ENCODE measurements at places on chromosomes 11 and 22. TPM values are rescaled to one million over a fixed set of nuclear protein-coding genes. Genes with fewer than 3 reads are reported as not detected.

The RBFOX2 gene
- total RNA-seq: 138 TPM

The C1QTNF4 gene
- 6.7 TPM for total RNA-seq

The DUSP18 gene
- 4.1 TPM for total RNA-seq

The LRP4 gene
- 4.9 TPM for total RNA-seq

The NLRP6 gene
- total RNA-seq: 2.5 TPM

The TSSK2 gene
- total RNA-seq: not detected

The CHRM1 gene
- total RNA-seq: 0.41 TPM

The C11orf87 gene
- total RNA-seq: not detected

GRCh38 chr11:14327116-14327515 is 31.9 kb downstream of the RRAS2 start:
- DNase-seq: no peak

GRCh38 chr11:118886681-118887111 is 3.0 kb downstream of the CXCR5 start:
- no peak for DNase-seq

DNA sequence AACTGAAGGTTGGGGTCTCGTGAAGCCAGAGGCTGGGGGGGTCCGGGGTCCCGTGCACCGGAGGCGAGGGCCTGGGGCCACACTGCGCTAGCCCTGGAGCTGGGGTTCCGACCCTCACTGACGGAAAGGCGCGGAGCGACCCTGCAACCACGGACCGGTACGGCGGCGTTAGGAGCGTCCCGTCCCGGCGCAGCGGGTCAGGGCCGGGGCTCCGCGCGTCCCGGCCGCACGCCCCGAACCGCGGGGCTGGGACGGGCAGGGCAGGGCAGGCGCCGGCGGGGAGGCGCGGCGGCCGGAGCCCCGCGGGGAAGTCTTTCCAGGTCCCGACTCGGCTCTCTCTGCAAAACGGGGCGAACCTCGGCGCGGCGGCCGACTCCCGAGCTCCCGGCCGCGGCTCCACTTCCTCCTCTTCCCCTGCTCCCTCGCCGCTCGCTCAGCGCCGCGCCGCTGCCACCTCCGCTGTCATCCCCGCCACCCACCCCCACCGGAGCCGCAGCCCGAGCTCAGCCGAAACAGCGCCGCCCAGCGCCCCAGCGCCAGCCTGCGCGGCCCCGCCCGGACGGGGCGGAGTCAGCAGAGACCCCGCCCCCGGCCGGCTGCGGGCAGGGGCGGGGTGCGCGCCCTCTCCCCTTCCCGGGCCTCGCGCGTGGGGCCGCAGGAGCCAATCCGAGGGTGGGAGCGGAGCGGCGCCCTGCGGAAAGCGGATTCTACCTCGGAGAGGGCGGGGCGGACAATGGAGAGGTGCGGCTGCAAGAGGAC is at the start of gene GDPD5:
TSS of gene GDPD5 (minus strand) at position 509 of the 759 bp plus-strand sequence. CDS start 48,206 bp downstream, outside the sequence.
- DNase-seq: peak; percentile 93

DNA sequence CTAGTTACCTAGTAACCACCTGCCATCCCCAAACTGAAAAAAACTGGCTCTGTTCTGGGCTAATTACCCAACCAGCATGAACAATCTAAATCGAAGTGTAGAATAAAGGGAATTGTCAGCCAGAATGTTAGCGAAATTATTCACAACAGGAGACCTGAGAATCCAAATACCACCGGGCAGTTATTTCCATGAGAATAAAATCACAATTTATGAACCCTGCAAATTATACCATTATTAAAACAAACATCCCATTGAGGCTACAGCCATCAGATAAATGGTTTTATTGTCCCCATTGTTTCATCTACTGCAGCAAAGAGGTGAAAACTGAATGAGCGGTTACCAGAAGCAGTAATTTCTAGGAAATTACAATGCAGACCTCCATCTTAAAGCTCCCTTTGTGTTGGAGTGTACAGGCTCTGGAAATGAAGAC is 21.7 kb downstream of the FAM168A start:
- no peak for DNase-seq

DNA sequence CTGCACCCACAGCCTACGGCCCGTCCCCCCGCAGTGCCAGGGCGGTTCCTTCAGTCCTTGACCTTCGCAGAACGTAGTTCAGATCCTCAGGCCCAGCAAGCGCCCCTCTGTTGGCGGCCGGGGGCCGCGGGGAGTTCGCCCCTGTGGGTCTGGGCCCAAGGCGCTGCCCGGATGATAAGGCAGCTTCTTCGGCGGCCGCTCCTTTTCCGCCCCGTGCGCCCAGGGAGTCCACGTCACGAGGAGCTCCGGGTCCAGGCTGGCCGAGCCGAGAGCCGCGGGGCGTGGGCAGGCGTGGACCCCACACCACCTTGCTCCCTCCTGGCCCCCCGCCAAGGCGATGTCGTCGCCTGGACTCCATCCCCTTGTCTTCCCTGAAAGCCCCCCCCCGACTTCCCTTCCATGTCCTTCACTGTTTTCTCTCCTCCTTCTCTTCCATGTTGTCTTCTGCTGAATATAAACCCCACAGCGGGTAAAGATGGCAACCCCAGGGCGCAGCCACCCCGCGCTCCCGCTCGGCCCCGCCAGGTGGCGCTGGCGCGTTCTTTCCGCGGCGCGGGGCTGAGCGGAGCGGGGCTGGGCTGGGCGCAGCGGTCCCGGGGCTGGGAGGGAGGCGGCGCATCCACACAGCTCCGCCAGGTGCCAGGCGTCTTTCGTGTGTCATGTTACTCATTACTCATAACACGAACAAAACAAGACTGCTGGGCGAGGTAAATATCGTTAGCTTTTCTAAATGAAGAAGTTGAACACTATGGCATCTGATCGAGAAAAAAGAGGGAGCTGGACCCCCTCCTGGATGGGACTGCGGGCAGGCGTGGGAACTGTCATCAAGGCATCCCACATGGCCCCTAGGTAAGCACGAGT is 321.0 kb downstream of the NTM start:
- DNase-seq: no peak

DNA sequence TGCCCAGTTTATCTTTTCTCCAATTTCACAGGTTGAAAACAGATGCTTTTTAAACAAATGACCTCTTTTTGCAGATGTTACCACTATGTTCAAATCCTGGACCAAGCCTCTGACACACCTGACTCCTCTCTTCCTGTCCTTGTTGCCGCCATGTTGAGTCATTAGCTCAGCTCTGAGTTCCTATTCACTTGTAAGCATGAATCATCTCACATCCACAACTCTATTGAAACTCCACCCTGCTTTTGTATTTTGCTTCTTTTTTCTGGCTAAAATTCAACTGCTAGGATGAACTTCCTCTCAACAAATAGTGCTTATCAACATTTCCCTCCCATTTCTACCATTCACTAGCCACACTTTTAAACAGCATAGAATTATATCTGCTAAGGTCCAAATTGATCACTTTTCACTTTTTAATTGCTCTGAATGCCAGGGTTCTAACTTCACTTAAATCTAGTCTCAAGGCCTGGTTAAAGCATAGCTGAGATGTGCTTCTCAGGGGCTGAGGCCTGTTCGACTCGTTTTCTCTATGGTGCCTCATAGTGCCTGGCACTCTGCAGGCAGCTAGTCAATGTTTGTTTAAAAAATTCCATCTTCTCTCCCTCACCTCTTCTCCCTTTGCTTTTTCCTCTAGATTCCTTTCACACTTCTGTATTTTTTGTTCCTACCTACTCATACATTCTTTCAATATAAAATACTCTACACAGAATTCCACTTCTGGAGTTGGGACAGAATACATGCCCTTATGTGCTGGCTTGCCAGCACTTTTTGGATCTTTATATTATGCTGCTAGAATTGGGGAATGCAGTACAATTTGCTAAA is 3.9 kb downstream of the JOSD1 start:
- DNase-seq: no peak

DNA sequence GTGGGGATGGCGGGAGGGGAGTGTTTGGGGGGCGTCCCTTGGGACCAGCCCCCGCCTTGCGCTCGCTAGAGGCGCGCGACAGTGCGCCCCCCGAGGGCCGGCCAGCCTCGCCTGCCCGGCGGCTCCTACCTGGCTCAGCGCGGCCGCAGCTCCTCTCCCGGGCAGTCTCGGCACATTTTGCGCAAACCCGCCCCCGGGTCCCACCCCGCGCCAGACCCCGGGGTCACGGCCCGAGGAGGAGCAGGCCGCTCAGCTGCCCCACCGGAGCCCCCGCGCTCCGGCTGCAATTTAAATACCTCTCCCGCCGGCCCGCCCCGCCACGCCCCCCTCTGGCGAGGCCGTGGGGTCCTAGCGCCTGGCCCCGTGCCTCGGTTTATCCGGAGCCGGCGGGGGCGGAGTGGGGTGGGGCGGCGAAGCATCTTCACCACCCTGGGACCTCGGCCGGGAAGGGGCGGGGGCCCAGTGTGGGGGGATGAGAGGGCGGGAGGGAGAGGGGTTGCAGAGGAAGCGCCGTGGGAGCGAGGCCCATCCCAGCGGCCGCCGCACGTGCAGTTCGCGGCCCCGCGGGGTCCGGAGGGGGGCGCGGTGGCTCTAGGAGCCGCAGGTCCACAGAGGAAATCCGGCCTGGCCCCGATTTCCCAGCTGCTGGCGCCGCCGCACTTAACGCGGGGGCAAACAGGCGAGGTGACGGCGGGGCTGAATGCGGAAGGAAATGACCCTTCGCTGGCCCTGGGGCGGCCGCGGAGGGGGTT is at the start of gene LRRC32:
TSS of gene LRRC32 (minus strand) at position 263 of the 752 bp plus-strand sequence. CDS start 4,793 bp downstream, outside the sequence.
- DNase-seq: peak; percentile 77

GRCh38 chr11:68113986-68114385 is 7.2 kb downstream of the CHKA start:
- DNase-seq: no peak

DNA sequence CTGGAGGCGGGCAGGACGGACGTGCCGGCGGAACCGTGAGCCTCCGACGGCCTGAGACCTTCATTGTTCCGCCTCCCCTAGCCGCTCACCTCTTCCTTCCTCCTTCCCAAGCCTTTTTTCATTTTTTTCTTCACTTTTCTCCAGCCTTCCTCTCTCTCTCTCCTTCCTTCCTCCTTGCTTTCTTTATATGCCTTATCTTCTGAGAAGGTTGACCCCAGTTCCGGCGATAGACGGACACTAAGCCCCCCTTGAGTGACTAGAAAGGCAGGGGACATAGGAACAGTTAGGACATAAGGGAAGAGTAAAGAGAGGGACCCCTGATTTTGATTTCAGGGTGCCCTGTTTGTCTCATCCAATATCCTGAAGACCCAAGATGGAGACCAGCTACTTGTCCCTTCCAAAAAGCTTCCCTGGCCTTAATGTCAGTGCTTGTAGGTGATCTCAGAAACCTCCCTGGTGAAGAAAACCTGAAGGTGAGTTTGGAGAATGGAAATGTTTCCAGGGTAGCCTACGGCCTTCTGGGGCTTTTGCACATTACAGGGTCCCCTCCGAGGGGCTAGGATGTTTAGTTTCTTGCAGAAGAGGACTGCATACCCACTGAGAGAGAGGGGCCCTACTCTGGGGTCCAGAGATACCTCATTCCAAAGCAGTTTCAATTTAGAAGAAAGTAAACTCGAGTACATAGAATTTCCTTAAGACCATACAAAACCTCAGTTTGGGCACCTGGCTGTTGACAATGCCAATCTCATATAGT is 3.5 kb downstream of the ADM start:
- DNase-seq: no peak

- DNase-seq: no peak
Observed at GRCh38 chr11:95035316-95035715, 10.3 kb downstream of the KDM4E start.

DNA sequence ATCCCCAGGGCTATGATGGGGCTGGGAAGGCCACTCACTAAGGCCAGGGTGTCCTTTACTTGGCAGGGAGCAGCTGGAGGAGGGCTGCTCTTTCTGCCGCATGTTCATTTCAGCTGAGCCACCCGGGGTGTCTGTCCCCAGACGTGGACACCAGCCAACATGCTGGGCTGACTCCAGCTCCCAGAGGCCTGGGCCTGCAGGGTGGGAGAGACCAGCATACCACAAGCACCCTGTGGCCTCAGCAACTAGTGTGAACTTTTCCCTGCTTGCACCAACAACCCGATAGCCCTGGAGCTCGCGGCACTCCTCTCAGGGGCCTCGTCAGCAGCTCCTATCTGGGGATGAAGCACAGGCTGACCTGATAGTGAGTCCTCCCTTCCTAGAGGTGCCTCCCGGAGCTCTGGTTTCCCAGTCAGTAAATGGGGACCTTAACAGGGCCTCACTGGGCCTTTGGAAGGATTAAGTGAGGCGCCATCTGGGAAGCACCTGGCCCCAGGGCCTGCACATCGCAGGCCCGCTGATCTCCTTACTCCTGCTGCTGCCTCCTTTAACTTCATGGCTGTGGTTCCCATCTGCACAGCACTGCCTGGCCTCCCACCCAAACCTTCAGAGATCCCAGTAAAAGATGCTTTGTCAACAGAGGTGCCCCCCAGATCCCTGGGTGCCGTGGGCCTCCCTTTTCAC is 83.4 kb downstream of the GALNT18 start:
- DNase-seq: no peak

- DNase-seq: no peak
Observed at GRCh38 chr22:39528080-39528661, 4.4 kb downstream of the RPS19BP1 start.

- DNase-seq: peak; percentile 79
Observed at GRCh38 chr11:96341211-96342013, 1.6 kb downstream of the MAML2 start.

DNA sequence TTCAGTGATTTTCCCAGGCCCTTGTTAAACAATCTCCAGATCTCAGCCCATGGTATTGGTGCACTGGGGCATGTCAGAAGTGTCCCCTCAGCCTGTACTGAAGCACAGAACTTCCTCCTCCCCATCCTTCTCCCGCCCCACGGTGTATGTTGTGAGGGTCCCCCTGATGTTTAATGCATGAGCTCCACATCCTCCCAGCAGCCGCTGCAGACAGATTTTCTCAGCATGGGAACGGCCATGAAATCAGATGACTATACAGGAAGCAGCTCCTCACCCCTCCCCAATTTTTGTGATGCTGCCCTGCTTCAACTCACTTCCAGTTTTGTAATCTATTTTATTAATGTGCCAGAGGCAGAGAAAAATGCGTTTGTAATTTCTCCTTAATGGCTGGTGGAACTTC is 406.0 kb downstream of the MIAT start:
- no peak for DNase-seq

DNA sequence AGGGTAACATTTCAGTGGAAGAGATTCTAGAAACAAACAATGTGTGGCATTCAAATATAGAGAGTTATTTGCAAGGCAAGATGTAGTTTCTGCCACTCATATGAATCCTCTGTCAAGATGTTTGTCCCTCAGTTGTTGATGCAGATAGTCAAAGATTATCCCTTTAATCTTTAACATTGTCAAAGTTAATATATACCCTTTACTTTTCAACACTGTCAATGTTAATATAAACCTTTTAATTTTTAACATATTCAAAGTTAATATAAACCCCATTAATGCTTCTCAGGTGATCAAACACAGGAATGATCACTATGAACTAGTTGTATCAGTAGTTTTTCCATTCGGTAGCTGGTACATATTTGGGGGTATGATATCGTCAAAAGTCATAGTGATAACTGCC is 51.9 kb upstream of the PICALM start:
- DNase-seq: no peak

DNA sequence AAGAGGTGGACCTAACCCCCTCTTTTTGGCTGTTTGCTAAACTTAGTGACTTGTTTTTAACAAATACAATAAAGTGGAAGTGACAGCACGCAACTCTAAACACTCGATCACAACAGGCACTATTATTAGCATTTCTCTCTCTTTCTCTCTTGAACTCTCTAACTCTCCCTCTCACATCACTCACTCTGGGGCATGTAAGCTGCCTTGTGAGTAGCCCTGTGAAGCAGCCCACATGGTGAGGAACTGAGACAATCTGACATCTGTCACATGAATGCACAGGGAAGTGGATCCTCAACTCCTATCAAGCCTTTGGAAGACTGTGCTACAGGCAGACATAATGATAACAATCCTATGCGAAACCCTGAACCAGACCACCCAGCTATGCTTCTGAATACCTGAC is 609.0 kb upstream of the CNTN5 start:
- DNase-seq: no peak
